ENCODE measurements at places on chromosomes 4 and X.

DNA sequence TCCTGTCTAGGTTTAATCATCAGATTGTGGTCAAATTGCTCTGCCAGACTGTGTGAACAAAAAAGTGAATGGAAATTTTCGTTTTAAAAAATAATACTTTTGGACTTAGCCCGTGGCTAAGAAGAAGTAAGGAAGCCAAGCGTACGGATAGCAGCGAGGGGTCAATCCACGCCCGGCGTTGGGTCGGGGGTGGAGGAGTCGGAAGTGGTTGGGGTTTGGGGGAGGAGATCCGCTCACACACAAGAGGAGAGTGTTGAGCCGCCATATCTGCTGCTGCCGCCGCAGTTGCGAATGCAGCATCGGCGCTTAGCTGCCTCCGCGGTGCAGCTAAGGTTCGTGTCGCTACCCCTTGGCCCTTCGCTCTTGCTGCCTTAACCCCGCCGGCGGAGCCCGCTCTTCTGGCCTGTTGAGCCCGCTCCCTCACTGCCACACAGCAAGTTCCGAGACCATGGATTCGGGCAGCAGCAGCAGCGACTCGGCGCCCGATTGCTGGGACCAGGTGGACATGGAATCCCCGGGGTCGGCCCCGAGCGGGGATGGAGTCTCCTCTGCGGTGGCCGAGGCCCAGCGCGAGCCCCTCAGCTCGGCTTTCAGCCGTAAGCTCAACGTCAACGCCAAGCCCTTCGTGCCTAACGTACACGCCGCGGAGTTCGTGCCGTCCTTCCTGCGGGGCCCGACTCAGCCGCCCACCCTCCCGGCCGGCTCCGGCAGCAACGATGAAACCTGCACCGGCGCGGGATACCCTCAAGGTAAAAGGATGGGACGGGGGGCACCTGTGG, at the start of gene GSPT2:
Gene GSPT2 (plus strand): TSS at position 264 of the 779 bp plus-strand sequence. CDS start 185 bp downstream, at position 449.
- DNase-seq, result peak; percentile 66

- no peak for DNase-seq
These were observed 79.6 kb upstream of the LRPAP1 start for GRCh38 chr4:3611778-3612177.

DNA sequence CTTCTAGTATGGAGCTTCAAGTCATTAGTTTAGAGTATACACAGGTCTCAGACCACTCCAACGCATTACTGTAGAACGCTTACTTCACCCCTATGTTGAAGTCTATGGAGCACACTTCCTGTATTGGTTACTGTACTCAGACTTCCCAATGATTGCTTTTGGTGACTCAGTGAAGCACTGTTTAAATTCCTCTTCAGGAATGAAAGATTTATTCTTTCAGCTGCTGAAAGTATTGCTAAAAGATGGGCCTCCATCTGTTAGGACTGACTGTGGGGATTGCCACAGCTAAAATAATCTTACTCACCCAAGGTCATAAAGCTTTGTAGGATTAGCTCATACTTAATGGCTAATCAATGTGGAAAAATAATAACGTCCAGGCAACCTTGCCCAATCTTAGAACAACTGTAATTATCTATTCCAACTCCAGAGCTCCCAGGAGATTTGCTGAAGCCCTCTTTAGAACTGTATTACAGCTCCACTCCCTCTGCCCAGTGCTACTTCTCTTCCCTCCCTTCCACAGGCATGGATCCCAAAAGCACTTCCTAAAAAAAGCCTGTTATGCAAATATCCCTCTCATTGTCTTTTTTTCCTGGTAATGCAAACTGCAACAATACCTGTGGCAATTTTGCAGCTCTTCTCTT, 281.9 kb upstream of the HS3ST1 start:
- no peak for DNase-seq

- DNase-seq, result no peak
These were observed 92.3 kb downstream of the PRDM5 start for GRCh38 chr4:120830204-120830603.

GRCh38 chr4:76518241-76518640, 83.2 kb downstream of the SHROOM3 start:
- DNase-seq, result no peak

- DNase-seq, result no peak
These were observed 1003.5 kb downstream of the STPG2 start for GRCh38 chr4:97139791-97140190.

DNA sequence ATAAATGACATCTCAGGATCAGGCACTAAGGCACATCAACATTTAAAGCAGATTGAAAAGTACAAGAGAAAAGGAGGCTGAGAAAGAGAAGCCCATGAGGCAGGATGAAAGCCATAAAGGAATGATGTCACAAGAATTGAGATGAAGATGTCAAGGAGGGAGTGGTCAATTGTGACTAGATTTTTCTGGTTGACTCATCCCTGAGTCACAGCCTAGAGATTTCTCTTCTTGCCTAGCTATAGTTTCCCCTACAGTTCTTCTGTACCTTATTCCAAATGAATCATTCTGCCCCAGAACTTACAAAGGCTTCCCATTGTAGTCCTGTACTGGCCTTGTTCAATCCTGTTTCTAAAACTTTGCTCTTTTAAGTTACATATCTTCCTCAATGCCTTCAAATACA, 3.4 kb upstream of the USP53 start:
- no peak for DNase-seq

GRCh38 chrX:68175562-68175961, 257.7 kb downstream of the OPHN1 start:
- DNase-seq, result no peak

DNA sequence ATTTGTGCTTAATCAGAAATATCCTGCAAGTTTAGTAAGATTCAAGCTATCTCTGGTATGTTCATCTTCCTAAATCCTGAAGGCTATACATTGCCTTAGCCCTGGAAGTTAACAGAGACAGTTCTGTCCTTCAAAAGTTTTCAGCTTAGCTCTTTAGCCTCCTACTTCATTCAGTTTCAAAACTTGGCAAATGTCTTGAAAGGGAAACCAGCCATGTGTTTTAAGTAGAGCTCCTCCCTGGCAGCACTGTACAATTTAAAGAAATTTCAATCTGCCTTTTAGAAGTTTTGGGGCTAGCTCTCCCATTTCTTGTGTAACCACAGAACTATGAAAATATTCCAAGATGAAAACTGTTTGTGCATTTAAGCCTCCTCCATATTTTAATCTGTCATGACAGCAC, 47.0 kb downstream of the FANCB start:
- no peak for DNase-seq

DNA sequence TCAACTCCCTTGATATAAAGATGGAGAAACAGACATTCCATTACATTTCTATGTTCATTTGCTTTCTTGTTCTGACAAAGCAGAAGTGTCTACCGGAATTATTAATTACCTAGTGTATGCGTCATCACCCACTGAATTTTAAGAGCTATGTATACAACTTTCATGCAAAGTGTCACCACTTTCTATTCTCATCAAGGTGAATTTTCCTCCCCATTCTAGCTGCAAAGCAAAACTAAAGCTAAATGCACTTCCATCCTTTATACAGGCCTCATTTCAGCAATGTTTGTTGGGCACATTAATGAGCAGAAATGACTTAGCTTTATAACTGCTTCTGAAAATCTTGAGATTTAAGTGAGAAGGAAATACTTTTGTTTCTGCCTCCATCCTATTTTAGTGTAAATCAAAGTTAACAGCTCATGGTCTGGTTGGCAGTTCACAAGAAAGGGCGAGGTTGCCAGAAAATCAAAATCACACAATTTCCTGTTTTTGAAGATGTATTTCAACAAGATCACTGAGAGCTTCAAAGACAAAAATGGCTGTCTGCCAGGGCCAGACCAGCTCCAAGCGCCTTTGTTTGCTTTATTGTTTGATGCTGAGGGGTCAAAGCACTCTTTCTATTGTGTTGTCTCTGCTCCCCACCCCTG, 7.2 kb upstream of the FAM9C start:
- DNase-seq, result peak; percentile 27

DNA sequence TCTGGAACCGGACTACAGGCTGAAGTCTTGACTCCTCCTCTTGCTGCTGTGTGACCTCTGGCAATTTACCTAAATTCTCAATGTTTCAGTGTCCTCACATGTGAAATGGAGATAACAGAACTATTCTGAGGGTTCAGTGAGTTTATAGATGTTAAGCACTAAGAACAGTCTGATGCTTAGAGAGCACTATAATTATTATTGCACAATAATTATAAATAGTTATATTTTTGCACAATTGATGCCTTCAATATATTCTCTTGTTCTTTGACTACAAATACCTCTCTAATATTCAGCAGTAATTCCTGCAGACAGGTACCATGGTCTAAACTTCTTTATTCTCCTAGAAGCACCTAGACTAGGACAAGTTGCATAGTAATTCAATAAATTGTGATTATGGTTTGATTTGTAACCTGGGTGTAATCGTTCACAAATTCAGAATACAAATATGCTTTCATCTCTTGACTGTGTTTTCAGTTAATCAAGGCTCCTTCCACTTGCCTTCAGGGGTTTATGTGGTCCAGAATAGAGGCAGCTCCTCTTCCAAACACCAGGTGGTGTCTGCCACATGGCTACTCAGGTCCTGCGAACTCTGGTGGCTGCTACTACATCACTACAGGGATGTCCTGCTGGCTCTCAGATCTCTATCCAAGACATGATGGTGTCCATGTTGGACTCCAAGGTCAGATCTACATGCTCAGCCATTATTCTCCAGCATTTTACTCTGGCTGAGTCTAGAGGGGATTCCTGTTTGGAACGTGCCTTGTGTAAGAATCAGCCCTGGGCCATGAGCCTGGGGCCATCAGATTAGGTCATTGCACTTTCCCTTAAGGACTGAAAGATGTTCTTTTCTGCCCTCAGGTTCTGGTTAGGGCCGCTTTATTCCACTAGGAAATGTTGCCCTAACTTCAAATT, 103.4 kb downstream of the QRFPR start:
- DNase-seq, result no peak

DNA sequence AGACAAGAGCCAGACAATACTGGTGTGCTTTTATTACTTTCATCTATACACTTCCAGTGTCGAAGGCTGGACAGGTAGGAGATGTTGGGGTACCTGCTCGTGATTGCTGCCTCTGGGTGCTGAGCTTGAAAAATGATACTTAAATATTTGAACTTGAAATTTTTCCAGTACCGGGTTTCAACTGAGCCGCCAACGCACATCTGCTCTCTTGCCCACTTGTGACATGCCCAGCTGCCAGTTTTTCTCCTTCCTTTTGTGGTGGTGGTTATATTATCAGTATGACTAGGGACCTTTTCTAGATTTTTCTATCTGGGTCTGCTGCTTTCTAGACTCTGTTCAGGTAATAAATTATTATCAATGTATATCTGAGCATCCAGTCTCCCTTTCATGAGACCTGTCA, 3.4 kb downstream of the OGT start:
- DNase-seq, result peak; percentile 6

DNA sequence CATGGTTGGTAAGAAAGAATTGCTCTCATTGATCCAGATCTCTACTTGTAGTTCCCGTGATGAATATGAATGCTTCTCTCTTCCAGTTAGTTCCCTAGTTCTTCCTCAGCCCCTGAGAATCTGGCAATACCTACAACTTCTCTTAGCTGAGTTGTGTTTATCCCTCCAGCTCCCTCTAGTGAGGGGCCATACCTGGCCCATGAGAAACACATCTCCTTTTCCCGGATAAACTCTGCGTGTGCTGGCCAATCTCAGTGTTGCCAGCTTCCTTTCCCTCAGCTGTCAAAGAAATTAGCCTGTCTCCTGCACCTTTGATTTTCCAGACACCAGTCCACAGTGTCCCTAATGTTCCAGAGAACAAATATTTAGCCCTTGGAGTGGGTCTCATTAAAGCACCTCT, 5.7 kb downstream of the CBLL2 start:
- DNase-seq, result no peak

DNA sequence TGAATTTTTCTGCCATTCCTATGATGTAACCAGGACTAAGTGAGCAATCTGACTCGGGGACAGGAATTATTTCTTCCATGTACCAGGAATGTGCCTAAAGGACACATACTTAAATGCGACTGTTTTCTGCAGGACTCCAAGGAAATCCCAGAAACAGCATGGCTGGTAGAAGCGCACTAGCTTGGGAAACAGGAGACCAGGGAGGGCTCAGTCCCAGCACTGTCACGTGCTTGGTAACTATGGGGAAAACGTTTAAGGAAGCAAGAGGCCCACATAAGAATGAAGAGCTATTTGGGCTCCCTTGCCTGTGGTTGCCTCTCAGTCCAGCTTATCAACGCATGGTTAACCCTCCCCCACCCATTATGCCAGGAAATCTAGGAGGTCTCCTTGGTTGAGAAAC, 19.6 kb downstream of the MPP1 start:
- no peak for DNase-seq

GRCh38 chrX:132532913-132533312, 44.1 kb upstream of the MBNL3 start:
- no peak for DNase-seq

- peak; percentile 8 for DNase-seq
These were observed 37.5 kb downstream of the PHEX start for GRCh38 chrX:22069586-22069985.

- no peak for DNase-seq
These were observed 1.2 kb upstream of the GATA1 start for GRCh38 chrX:48785186-48785539.

DNA sequence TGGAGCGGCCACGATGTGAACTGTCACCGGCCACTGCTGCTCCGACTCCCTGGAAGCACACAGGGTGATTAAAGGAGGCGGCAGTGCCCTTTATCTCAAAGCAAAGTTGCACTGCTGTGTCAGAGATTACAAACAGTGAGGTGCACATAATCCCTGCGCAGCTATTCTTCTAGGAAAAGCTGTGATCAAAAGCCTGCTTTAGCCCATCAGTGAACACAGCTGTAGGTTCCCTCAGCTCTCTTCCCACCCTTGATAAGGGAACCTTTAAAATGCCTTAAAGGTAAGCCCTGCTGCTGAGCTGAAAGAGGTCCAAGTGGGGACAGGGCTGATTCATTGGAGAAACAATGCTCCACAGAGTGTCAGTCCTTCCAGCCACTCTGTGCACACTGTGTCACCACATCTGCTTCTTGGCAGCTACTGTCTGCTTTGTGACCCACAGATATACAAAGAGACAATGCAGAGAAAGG, 127.6 kb downstream of the EIF4E start:
- DNase-seq, result no peak

DNA sequence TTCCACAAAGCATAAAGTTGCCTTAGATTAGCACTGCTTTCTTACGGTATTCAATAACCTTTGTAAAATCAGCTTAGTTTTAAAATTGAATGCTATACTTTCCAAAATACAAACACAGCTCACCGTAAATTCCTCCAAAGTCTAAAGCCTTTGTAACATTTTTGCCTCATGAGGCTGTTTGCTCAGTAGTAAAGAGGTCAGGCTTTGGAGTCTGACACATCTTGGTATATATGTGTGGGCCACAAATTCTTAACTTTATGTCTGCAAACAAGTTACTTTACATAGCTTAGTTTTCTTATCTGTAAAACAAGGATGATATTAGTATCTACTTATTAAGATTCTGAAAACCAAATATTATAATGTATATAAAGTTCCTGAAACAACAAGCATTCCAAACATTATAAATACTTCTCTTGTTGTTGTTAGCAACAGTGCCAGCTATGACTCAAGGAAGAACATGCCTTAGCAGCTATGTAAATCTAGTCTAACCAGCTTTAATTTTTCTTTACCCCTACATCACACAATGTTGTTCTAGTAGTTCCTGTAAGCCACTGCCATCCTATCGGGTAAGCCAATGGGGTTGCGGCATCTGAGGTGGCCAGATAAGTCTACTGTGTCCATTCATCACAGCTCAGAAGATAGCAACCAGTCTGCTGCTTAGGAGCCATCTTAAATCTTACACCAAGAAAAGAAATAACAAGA, 709.0 kb downstream of the KLHL13 start:
- DNase-seq, result no peak

GRCh38 chrX:151621422-151621821, 57.9 kb downstream of the PASD1 start:
- no peak for DNase-seq

- no peak for DNase-seq
These were observed 935.2 kb downstream of the TRAM1L1 start for GRCh38 chr4:116150152-116150551.
